Omental fat pad (tissue), 4 donors: ENCODE measurements at places on chromosomes 2 and 18. TPM values are rescaled to one million over a fixed set of nuclear protein-coding genes. Genes with fewer than 3 reads are reported as not detected.

DNA sequence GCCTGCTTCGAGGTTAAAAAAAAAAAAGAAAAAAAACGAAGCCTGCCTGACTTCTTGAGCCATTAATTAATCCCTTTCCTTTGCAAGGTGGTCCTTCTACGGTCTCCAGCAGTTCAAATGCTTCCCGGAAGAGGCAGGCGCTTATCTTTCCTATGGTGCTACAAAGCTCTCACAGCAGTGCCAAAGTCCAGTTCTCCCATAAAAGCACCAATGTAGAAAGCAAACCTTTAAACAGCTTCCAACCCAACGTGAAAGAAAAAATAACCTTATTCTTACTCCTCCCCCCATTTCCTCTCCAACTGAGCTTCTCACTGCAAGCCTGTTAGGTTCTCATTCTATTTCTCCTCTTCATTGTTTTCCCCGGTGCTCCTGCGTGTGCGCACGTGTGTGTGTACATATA lies 317.4 kb upstream of the SOX11 start:
- no peak for DNase-seq

The NAGK gene
- total RNA-seq, result 96.9 TPM

The IL1F10 gene
- total RNA-seq, result not detected

DNA sequence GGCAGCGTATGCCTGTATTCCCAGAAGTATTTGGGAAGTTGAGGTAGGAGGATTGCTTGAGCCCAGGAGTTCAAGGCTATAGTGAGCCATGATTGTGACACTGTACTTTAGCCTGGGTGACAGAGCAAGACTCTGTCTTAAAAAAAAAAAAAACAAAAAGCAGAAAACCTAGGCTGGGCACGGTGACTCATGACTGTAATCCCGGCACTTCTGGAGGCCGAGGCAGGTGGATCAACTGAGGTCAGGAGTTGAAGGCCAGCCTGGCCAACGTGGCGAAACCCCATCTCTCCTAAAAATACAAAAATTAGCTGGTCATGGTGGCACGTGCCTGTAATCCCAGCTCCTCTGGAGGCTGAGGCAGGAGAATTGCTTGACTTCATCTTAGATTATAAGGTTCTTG lies 46.4 kb downstream of the MTA3 start:
- no peak for DNase-seq

The CAPN13 gene
- not detected for total RNA-seq

DNA sequence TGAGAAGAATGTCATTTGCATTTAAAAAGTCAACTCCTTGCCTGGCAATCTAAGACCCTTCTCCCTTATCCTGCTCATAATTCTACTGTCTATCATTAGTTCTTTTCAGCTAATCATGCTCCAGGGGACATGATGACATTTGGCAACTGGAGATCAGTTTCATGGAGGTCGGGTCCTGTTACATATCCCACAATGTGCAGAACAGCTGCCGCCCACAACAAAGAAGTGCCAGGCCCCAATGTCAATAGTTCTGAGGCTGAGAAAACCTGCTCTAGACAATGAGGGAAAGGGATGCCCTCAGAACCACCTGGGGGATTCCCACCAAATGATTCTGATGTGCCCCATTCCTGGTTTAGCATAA lies 53.4 kb upstream of the IL1RL1 start:
- DNase-seq, result no peak

The SPC25 gene
- total RNA-seq, result not detected

- DNase-seq, result no peak
These were observed 112.0 kb upstream of the TEKT4 start for GRCh38 chr2:94759211-94759610.

The NR4A2 gene
- 6.0 TPM for total RNA-seq
